ENCODE measurements at places on chromosomes 3 and 15.

- no peak for DNase-seq
These were observed 13.6 kb upstream of the CNBP start for GRCh38 chr3:129197321-129197720.

- DNase-seq = peak; percentile 47
These were observed 30.4 kb downstream of the NXPE3 start for GRCh38 chr3:101809178-101810021.

- DNase-seq = no peak
These were observed 359.4 kb downstream of the VPS13C start for GRCh38 chr15:61700803-61701202.

DNA sequence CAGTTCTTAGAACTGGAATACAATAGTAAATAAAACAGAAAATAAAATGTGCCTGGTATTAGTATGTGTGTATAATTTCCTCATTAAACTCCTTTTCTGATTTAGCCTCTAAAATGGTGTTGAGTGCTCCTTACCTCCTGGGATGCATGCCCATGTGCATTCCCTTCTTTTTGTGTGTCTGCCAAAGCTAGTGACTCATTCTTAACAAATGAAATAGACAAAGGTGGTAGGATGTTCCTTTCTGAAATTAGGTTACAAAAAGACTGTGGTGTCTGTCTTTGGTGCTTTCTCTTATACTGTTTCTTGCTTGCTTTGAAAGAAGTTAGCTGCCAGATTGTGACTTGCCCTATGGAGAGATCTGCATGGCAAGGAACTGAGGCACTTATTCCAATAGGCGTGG lies 623.7 kb downstream of the GRM7 start:
- no peak for DNase-seq

- DNase-seq = no peak
These were observed 23.4 kb downstream of the AMOTL2 start for GRCh38 chr3:134350861-134351311.

DNA sequence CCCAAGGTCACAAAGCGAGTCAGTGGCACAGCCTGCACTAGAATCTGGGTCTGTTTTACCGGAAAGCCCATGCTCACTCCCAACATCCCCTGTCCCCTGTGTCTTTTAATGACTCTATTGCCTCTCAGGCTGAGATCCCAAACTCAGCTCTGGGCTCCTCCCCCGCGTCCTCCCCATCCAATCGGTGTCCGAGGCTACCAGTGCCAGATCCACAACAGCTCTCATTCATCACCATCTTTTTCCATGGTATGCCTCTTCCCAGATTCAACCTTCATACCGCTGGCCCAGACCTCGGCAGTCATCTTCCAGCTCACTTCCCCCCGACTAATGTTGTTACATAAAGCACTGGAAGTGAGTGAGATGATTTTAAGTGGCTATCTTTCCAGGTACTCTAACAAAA lies 16.1 kb upstream of the KY start:
- DNase-seq = no peak

DNA sequence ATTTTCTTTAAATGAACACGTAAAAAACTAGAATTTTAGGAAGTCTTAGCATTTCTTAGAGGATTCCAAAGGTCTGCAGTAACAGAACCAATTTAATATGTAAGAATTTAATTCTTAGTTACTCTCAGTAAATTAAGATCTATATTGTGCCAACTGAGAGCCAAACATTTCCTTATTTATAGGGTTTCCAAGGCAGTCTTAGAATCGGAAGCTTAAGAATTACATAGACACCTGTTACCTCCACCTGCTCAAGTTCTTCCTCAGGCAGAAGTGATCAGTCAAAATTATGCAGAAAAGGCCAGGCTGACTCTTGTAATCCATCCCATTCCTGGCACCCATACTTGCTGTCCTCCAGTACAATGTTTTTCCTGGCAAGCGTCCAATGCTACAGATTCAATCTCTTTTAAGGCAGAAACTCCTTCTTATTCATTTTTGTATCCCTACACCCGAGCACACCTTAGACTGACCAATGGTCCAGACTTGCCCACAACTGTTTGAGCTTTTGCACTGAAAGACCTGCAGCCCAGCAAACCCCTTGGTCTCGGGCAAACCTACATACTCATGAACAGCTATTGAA lies 64.3 kb downstream of the NCEH1 start:
- no peak for DNase-seq

DNA sequence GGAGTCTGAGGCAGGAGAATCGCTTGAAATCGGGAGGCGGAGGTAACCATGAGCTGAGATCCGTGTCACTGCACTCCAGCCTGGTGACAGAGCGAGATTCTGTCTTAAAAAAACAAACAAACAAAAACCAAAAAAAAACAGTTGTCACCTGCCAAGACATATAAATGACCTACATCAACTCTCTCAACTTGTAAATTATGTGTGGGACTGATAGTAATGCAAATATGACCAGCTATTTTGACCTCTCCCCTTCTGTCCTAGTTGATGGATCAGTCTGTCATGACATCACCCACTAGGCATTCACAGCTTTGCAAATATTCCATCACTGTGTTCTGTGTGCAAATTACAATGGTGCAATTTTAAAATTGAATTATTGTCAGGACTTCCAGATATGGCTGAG lies 175.4 kb downstream of the EBLN2 start:
- DNase-seq = no peak

- no peak for DNase-seq
These were observed 145.6 kb downstream of the TCF12 start for GRCh38 chr15:57064033-57064432.

- DNase-seq = no peak
These were observed 134.3 kb downstream of the VGLL4 start for GRCh38 chr3:11509173-11510000.

- no peak for DNase-seq
These were observed 14.1 kb downstream of the MBNL1 start for GRCh38 chr3:152282813-152283212.

- no peak for DNase-seq
These were observed 23.9 kb upstream of the SLC25A36 start for GRCh38 chr3:140917772-140918171.

DNA sequence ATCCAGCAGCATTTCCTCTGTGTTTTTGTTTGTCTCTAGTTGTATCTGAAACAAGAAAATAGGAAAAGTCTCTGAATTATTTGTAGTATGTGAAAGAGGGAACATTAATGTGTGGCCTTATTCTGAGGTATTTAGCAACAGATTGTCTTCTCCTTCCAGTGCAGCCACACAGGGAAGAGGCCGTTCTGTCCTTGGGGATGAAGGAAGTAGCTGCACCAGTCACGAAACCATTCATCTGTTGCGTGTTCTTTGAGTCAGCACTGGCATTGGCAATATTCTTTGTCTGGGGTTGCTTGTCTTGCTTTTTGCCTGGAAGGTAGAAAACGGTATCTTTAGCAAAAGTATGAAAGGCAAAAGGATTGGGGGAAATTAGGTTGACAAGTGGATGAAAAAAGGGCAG lies 91.6 kb downstream of the CDIN1 start:
- no peak for DNase-seq

DNA sequence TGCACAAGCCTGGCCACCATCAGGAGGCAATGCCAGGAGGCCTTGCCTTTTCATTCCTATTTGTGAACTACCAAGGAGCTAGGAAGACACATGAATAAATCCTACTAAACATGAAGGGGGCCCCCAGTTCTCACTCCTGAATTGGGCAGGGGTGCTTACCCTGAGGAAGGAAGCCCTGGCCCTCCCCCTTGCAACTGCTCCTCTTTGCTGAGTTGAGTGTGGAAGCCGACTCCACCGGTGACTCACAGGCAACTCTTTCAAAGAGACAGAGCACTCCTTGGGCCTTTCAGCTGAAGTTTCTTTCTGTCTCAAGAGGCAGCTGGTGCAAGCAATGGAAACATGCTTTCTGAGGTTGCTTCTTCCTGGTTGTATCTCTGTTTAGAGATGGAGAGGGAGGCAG lies 1.7 kb downstream of the GABRG3 start:
- DNase-seq = no peak
